Activated naive CD4-positive, alpha-beta T cell treated with anti-CD3 and anti-CD28 coated beads, Interleukin-2, amount 50 U/mL, for 16 hours (primary cell): ENCODE measurements at places on chromosomes 3 and 15.

DNA sequence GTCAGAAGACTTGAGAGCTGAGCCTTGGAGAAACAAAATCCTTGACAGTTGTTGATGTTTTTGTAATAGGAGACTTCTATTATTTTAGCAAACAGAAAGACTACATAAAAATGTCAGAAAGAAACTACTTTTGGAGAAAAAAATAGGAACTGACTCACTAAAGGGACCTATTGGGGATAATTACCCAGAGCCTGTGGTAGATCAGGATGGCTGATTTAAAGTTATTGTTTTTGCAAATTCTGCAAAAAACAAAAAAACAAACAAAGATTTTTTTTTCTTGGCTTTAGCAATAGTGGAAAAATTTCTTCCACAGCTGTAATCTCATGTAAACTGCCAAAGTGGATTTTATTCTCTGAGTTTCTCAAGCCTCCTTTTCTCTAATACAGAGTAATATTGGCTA lies 101.5 kb upstream of the SATB1 start:
- DNase-seq = no peak

- DNase-seq = no peak
These were observed 3.0 kb downstream of the ROBO2 start for GRCh38 chr3:77042882-77043281.

- no peak for DNase-seq
These were observed 116.0 kb downstream of the XXYLT1 start for GRCh38 chr3:195154793-195155535.

DNA sequence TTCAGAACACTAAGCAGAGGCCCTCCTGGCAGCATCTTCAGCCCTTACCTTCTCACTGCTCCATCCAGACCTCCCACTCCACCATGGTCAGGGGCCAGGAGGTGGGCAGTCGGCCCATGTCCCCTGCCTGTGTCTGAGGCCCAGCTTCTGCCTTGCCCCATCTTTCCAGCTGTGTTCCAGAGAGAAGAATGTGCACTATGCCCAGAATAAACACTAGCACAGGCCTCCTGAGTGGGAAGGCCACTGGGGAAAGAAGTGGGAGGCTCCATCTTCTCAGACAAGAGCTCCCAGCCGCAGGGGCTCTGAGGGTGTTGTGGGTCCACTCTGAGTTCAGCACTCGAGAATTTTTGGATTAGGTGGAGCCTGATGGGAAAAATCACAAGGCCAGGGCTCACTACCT lies 44.5 kb downstream of the ADCY5 start:
- no peak for DNase-seq

- no peak for DNase-seq
These were observed 4.7 kb upstream of the ONECUT1 start for GRCh38 chr15:52794665-52795463.

DNA sequence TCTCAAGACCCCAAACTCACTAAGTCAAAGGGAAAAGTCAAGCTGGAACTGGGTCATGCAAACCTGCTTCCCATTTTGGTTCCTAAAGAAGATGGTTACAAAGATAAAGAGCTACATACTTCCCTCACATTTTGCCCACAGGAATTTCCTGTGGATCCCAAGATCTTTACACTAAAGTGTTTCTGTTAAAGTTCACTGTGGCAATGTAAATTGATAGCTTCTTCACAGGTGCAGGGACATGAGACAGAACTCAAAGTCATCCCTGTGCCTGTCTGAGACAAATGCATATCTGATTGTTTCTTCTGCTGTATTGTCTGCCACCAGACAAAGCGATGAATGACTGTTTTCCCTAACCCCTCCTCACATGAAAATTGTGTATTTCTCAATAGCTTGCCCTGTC lies 567.8 kb downstream of the ZIC1 start:
- no peak for DNase-seq

- DNase-seq = no peak
These were observed 30.2 kb upstream of the MME start for GRCh38 chr3:155049959-155050358.

- no peak for DNase-seq
These were observed 265.0 kb downstream of the EPHA3 start for GRCh38 chr3:89372456-89372855.

DNA sequence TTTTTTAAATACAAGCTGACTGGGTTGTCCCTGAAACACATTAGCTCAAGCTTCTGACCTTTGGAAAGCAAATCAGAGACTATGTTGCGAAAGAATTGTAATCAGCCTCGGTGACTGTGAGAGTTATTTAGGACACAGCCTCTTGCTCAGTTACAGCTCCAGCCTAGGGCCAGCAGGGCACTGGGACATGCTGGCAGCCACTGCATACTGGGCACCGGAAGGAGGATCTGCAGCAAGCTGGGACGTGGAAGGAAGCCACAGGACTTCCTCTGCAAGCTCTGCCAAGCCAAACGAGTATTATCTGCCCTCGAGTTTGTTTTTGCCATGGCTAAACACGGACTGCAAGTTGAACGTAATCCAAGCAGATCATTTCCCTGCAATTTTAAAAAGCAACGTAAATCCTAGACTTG lies 24.4 kb upstream of the COPG1 start:
- DNase-seq = no peak

GRCh38 chr15:101536875-101537405 lies 47.4 kb upstream of the PCSK6 start:
- no peak for DNase-seq

DNA sequence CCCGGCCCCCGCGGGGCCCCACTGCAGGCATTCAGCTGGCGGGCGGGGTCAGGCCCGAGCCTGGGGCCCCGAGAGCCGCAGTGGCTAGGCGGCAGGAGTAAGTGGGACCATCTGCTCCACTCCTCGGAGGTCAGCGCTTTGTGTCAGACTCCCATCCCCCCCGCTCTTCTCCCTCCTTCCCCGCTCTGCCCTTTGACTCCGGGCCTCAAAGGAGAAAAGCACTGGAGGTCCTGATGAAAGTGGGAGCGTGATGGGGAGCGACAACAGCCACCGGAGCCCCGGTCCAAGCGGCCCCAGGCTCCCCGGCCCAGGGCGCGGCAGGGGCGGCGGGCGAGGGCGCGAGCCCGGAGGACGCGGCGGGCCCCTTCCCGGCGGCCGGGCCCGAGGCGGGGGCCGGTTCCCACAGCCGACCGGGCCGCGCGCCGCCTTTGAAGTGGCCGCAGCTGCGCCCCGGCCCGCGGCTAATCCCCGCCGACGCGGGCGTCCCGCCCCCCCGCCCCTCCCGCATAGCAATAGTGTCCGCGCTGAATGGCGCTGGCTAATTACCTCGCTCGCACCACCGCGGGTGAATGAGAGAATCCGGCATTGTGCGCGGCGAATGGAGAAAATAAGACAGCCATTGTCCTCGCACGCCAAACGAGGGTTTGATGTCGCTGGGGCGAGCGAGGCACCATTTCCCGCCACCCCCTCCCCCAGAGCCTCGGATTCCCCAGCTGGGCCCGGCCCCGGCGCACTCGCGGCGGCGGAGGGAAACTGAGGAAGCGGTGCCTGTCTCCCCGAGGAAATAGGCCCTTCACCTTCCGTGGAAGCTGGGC lies 22.4 kb downstream of the IGDCC3 start:
- DNase-seq = no peak

GRCh38 chr15:59131456-59131855 lies 26.5 kb downstream of the CCNB2 start:
- no peak for DNase-seq

DNA sequence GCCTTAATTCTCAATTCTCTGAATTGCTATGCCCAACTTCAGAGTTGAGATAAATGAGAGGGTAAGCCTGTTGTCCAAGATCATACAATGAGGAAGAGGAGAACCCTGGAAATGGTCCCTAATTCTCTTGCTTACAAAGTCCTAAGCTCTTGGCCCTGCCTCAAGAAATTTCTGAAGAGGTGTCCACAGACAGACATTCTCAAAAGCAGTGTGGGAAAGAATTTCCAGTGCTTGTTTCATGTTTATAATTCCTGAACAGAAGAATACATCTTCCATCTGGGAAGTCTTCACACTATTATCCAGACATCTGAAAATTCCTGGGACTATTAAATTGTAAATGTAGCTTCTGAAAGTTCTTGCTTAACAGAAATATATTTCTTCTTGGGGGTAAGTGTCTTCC lies 166.8 kb upstream of the LRTM1 start:
- no peak for DNase-seq

DNA sequence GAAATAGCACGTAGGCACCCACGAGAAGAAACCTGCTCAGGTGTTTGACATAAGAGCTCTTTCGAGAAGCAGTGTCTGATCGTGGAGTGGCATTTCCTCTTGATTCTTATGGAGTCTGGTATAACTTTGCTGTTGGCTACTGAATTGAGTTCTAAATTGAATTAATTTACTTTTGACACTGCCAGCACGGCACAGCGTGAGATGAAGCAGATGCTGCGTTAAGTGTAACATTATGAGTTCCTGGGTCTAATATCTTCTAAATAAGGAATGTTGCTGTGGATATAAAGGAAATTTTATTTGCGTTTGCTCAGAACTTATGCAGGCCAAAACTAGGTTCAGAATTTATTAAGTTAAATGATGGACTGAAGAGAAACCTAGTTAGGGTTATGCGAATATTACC lies 919.9 kb downstream of the TUSC7 start:
- DNase-seq = no peak

DNA sequence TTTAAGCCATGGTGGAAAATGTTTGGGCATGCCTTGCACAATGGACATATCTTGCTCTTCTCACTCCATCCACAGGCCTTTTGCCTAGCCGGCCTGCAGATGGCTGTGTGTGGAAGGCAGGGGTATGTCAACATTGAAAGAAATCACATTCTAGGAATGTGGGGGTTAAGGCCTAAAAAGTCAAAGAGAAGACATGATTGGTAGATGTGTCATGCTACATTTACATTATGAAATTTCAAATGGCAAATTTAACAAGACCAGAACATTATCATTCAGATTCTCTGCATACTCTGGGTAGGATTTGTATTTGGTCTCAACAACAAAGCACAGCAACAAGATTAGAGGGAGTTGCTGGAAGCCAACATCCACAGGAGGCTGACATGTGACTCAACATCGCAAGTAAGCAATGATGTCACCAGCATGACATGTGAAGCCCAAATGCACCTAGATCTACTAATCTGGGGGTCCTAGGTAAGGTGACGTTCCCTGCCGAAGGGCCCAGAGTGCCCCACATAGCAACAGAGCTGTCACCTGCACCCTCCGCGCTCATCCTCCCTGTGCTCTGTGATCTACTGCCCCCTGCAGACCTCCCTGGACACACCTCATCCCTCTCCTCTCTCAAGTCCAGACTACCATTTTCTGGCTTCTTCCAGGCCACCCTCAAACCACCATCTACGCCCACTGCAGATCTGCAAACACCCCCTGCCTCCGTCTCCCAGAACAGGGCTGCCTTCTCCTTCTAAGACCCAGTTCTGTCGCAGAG lies 39.4 kb downstream of the CLDN18 start:
- DNase-seq = no peak

GRCh38 chr3:14307656-14308302 lies 94.6 kb upstream of the SLC6A6 start:
- no peak for DNase-seq

DNA sequence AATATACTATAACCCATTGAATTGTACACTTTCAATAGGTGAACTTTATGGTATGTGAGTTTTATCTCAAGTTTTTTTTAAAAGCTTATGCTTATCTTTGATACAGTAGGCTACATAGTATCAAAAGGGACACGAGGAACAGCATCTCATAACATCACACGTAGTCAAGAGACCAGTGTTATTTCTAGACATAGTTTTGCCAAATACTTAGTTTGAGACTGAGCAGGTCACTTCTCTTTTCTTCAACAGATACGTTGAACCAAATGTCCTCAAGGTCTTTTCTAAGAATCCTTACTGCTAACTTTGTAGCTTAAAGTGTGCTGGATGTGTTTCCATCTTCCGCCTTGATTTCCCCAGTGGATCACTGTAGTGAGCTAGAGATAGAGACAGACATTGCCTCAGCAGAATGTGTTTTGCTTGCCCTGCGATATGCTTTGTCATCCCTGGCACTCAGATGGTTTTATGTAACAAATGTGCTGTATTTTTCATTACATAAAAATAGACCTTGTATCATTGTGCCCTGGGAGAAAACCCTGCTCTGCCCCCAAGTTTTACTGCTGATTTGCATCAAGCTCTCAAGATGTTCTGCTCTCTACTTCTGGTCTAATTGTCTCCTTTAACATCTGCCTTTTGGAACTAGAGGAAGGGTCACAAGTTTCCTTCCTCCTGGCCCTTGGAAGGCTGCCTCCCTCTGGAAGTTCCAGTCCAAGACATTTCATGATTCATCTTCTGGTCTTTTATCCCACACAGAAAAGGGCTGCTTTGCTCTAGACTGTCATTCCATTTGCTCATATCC lies 426.4 kb upstream of the RGMA start:
- DNase-seq = no peak

GRCh38 chr3:49410846-49411534 lies 786 bp downstream of the RHOA start:
- DNase-seq = no peak

- peak; percentile 48 for DNase-seq
These were observed 15.3 kb upstream of the NRROS start for GRCh38 chr3:196624067-196624790.

DNA sequence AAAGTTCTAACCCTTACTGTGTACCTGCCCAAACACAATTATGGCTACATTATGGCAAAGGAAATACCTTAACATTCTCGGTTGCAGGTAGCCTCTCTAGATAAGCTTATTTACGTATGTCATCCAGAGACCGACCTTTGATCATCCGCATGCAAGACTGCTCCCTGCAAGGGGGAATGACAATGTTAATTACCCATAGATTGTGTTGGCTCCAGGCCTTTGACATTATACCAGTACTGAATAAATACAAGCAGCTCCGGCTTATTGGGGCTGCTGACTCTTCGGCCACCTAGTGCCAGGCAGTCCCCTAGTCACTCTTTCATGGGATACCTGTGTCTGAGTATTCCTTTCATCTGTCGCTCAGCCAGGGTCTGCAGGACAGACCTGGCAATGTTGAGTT lies 223.5 kb downstream of the DTWD1 start:
- no peak for DNase-seq

DNA sequence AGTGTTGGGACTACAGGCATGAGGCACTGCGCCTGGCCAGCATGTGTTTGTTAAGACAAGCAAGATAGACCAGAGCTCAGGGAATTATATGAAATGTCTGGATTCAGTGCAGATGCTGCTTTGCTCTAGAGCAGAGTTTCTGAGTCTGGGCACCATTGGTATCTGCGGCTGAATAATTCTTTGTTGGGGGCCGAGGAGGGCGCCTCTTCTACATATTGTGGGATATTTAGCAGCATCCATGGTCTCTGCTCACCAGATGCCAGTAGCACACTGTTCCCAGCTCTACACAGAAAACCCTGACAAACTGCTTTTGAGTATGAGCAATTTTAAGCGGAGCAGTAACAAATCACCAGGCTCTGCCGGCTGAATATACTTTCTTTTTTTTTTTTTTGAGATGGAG lies 3.6 kb upstream of the LDHAL6B start:
- DNase-seq = no peak

GRCh38 chr3:170531657-170532335 lies 54.1 kb downstream of the SLC7A14 start:
- no peak for DNase-seq

GRCh38 chr3:156016902-156017301 lies 103.5 kb upstream of the KCNAB1 start:
- DNase-seq = no peak

DNA sequence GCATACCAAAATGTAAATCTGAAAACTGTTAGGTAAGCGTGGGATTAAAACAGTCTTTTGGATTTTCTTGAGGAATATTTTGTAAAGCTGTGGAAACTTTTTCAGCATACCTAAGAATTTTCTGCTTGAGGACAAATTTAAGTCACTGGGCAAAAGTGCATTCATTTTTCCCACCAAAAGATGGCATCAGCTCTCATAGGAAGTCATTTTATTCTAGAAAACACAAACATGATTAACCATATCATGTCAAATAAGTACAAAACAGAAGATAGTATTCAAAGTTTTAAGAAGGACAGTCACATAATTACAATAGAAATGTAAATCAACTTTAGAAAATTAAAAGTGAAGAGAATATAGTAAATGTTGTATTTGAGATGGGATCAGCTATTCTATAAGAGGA lies 63.5 kb downstream of the SLC49A4 start:
- no peak for DNase-seq
